ENCODE measurements at places on chromosomes 2 and 18. TPM values are rescaled to one million over a fixed set of nuclear protein-coding genes. Genes with fewer than 3 reads are reported as not detected.

GRCh38 chr2:120984452-120985173 lies 248.9 kb downstream of the GLI2 start:
- no peak overlapping the region for H3K27ac ChIP-seq
- no peak for DNase-seq
- H3K36me3 ChIP-seq, result no peaks in the 10 kb centered on the region
- no peaks in the 10 kb centered on the region for H3K4me1 ChIP-seq
- H3K27me3 ChIP-seq, result peaks cover 20% of the 10 kb centered on the region

GRCh38 chr2:231117148-231117547 lies 7.7 kb downstream of the HTR2B start:
- H3K27me3 ChIP-seq, result no peaks in the 10 kb centered on the region
- peaks cover 4% of the 10 kb centered on the region for H3K4me1 ChIP-seq
- peaks cover 8% of the 10 kb centered on the region for H3K36me3 ChIP-seq
- H3K27ac ChIP-seq, result no peak overlapping the region
- H3K4me3 ChIP-seq, result no peak overlapping the region
- DNase-seq, result no peak

DNA sequence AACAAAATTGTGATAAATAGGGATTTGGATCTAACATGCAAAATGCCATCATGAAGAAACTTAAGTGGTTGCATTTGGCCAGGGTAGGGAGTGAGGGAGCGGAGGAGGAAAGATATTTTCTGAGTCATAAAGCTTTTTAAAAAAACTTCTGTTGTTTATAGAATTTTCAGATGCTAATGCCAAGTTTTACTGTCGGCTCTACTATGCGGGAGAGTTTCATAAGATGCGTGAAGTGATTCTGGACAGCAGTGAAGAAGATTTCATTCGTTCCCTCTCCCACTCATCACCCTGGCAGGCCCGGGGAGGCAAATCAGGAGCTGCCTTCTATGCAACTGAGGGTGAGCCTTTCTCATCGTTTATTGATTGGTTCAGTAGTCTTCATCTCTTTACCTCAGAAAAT lies 56.0 kb upstream of the PTH2R start:
- H3K4me1 ChIP-seq, result no peaks in the 10 kb centered on the region
- H3K4me3 ChIP-seq, result no peak overlapping the region
- H3K27me3 ChIP-seq, result no peaks in the 10 kb centered on the region
- peaks cover 12% of the 10 kb centered on the region for H3K36me3 ChIP-seq

DNA sequence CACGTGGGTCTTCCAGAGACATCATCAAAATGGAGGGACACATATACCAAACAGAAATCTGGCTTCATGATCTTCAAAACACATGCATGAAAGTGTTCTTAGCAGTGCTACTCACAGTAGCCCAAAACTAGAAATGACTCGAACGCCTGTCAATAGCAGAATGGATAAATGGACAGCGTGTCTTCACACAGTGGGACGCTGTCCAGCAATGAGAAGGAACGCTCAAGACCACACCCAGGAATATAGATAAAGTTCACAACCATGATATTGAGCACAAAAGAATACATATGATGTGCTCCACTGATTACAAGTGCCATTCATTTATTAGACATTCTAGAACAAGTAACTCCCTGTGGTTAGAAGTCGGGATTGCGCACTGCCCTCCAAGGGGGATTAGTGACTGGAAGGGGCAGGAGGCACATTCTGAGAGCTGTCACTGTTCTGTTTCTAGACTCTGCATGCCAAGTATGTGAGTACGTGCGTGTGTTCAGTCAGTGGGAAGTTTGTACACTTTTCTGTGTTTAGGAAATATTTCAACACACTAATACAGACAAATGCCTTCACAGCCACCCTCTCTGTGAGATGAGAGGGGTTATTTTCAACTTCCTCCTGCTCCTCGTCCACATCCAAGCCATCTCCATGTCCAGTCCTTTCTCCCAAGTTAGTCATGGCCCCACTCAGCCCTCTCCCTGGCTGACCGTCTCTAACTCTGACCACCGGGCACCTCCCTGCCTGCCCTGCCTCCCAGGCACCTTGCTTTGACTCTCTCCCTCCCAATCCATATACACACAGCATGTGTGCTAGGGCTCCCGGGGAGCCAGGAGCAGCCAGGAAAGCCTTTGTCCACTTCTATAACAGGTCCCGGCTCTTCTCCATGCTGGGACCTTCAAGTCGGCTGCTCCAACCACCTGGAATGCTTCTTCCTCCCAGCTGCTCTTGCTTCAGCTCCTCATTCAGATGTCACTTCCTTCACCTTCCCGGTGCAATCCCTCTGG lies 26.9 kb upstream of the TNS1 start:
- no peak for DNase-seq
- H3K27ac ChIP-seq, result no peak overlapping the region
- peaks cover 19% of the 10 kb centered on the region for H3K27me3 ChIP-seq
- no peaks in the 10 kb centered on the region for H3K4me1 ChIP-seq

GRCh38 chr2:28445448-28446258 lies 50.2 kb upstream of the PLB1 start:
- H3K27me3 ChIP-seq, result no peaks in the 10 kb centered on the region
- no peak for DNase-seq
- peaks cover 32% of the 10 kb centered on the region for H3K4me1 ChIP-seq
- H3K36me3 ChIP-seq, result no peaks in the 10 kb centered on the region
- no peak overlapping the region for H3K27ac ChIP-seq
- H3K4me3 ChIP-seq, result no peak overlapping the region

Gene GTF2A1L
- not detected for total RNA-seq

DNA sequence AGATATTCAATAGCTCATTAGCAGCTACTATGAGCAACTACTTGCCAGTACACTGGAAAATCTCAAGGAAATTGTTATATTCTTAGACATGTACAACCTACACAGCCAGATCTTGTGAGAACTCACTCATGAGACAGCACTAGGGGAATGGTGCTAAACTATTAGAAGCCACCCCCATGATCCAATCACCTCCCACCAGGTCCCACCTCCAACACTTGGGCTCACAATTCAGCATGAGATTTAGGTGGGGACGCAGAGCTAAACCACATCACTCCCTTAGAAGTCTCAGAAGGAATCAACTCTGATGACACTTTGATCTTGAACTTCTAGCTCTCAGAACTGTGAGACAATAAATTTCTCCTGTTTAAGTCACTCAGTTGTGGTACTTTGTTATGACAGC lies 418.3 kb upstream of the SPHKAP start:
- H3K27me3 ChIP-seq, result no peaks in the 10 kb centered on the region
- no peaks in the 10 kb centered on the region for H3K36me3 ChIP-seq
- no peak overlapping the region for H3K4me3 ChIP-seq
- DNase-seq, result no peak
- H3K27ac ChIP-seq, result no peak overlapping the region

- H3K36me3 ChIP-seq, result no peaks in the 10 kb centered on the region
- no peak overlapping the region for H3K27ac ChIP-seq
- H3K27me3 ChIP-seq, result no peaks in the 10 kb centered on the region
- no peaks in the 10 kb centered on the region for H3K4me1 ChIP-seq
- no peak for DNase-seq
These were observed 1089.6 kb upstream of the CNTNAP5 start for GRCh38 chr2:122935506-122935905.

- no peak for DNase-seq
- peaks cover 37% of the 10 kb centered on the region for H3K27me3 ChIP-seq
- no peak overlapping the region for H3K27ac ChIP-seq
- H3K4me1 ChIP-seq, result no peaks in the 10 kb centered on the region
These were observed 65.5 kb upstream of the ATG16L1 start for GRCh38 chr2:233185963-233186362.

Data from Calu3 (cell line).